ENCODE measurements at places on chromosomes 1 and 21. TPM values are rescaled to one million over a fixed set of nuclear protein-coding genes. Genes with fewer than 3 reads are reported as not detected.

S100A9 gene
- total RNA-seq: 16.5 TPM

ESRRG gene
- 42.7 TPM for total RNA-seq

DNA sequence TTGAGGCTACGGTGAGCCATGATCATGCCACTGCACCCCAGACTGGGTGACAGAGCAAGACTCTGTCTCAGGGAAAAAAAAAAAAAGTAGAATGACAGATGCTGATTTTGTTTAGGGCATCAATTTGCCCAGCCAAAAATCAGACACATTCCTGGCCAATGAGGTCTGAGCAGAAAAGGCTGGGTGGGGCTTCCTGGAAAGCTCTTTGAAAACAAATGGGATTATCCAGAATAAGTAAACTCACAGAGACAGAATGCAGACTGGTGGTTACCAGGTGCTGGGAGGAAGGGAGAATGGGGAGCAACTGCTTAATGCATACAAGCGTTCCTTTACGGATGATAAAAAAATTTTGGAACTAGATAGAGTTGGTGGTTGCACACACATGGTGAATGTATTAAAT lies 10.1 kb upstream of the CITED4 start:
- H3K36me3 ChIP-seq: no peaks in the 10 kb centered on the region
- no peaks in the 10 kb centered on the region for H3K27me3 ChIP-seq
- H3K27ac ChIP-seq: no peak overlapping the region
- H3K4me1 ChIP-seq: no peaks in the 10 kb centered on the region
- no peak overlapping the region for H3K4me3 ChIP-seq
- DNase-seq: no peak

DNA sequence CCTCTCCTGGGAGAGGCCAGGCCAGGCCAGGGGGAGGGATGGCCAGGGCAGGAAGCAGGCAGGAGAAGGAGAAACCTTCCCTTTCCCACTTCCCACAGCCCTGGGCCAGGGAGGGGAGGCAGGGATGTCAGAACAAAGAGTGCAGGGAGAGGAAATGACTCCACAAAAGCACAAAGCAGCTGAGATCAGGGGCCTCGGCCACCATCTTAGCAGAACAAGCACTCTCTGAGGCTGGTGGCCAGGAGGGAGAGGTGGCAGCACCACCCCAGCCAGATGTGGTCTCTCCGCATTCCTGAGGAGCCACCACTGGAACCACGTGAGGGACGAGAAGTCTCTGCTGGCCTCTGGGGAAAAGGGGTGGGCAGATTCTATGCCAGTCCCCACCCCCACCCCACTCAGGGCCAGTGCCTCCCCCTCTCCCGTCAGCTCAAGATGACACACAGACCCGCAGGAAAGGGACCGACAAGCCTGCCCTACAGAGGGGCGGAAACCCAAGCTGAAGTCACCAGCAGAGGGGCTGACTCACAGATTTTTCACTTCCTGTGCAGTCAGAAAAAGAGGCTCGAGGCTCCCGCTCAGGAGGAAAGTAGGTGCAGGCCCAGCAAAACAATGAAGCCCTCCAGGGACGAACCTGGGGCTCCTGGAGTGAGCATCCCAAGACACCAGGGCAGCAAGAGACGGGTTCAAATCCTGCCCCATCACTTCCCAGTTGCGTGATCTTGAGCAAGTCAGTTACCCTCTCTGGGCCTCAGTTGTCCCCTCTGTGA lies 24.1 kb upstream of the ALDH4A1 start:
- H3K27ac ChIP-seq: no peak overlapping the region
- no peaks in the 10 kb centered on the region for H3K27me3 ChIP-seq
- DNase-seq: no peak
- no peak overlapping the region for H3K4me3 ChIP-seq
- peaks cover 78% of the 10 kb centered on the region for H3K4me1 ChIP-seq

DNA sequence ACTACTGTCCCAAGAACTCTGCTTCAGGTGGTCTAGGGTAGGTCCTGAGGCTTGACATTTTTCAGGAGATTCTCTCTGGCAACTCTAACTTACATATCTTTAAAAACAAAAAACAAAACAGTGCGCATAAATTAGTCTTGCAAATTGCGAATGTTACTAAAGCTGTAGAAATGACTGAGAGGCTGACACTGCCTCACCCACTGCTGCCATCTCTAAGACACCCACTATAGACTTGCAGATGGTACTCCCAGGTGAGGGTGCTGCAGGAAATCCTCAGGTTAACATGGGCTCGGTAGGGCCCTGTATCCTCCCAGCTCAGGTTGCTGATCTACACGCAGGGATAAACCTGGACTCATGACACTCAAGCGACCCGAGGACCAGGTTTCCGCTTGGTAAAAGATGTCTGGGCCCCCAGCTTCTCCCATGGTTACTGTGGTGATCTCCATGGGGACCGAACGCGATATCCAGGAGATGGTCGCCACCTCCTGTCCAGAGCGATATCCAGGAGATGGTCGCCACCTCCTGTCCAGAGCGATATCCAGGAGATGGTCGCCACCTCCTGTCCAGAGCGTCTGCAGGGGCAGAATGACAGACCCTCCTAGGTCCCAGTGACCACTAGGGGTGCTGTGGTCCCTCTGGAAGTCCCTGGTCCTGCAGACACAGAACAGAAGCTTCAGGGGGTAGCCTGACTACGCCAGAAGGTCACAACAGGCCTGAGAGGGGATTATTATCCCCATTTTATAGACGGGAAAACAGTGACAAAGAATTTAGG lies 16.2 kb upstream of the LY9 start:
- H3K4me1 ChIP-seq: no peaks in the 10 kb centered on the region
- DNase-seq: no peak
- no peak overlapping the region for H3K4me3 ChIP-seq
- H3K27me3 ChIP-seq: no peaks in the 10 kb centered on the region

DNA sequence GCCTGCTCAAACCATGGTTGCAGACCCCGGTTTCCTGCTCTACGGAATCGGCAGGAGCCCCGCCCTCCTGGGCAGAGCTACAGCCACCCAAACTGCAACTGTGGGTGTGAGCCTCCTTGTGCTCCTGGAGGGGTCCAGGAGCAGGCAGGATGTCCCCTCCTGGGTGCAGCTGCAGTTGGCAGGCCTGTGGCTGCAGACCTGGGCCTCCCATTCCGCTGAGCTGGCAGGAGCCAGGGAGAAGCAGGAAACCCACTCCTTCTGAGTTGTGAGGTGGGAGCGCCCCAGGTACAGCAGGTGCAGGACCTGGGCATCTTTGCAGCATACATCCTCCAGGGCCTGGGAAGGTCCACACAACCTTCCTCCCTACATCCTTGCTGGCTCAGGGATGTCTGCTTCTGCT lies 578.7 kb upstream of the USP24 start:
- no peak overlapping the region for H3K27ac ChIP-seq
- H3K36me3 ChIP-seq: no peaks in the 10 kb centered on the region
- DNase-seq: no peak
- no peaks in the 10 kb centered on the region for H3K27me3 ChIP-seq
- no peaks in the 10 kb centered on the region for H3K4me1 ChIP-seq
- H3K4me3 ChIP-seq: no peak overlapping the region

- H3K27me3 ChIP-seq: no peaks in the 10 kb centered on the region
- H3K36me3 ChIP-seq: no peaks in the 10 kb centered on the region
- H3K4me3 ChIP-seq: no peak overlapping the region
- H3K4me1 ChIP-seq: peaks cover 5% of the 10 kb centered on the region
- no peak overlapping the region for H3K27ac ChIP-seq
These were observed 122.4 kb upstream of the UBE2U start for GRCh38 chr1:64080941-64081562.

All from spinal cord (tissue), 10 donors.